ENCODE measurements at places on chromosomes 3 and 15.

GRCh38 chr15:41773332-41773728 is 954 bp upstream of the MAPKBP1 start:
- H3K4me3 ChIP-seq: peak overlapping the region; percentile 95
- peaks cover 54% of the 10 kb centered on the region for H3K4me1 ChIP-seq
- DNase-seq: no peak
- peaks cover 14% of the 10 kb centered on the region for H3K36me3 ChIP-seq

GRCh38 chr3:113287111-113287802 is 75.9 kb downstream of the BOC start:
- H3K36me3 ChIP-seq: peaks cover 2% of the 10 kb centered on the region
- no peak for DNase-seq
- H3K27me3 ChIP-seq: peaks cover 9% of the 10 kb centered on the region
- no peak overlapping the region for H3K4me3 ChIP-seq

GRCh38 chr3:11310258-11310657 is 38.1 kb downstream of the ATG7 start:
- no peaks in the 10 kb centered on the region for H3K27me3 ChIP-seq
- H3K4me1 ChIP-seq: peaks cover 24% of the 10 kb centered on the region
- no peak overlapping the region for H3K27ac ChIP-seq

DNA sequence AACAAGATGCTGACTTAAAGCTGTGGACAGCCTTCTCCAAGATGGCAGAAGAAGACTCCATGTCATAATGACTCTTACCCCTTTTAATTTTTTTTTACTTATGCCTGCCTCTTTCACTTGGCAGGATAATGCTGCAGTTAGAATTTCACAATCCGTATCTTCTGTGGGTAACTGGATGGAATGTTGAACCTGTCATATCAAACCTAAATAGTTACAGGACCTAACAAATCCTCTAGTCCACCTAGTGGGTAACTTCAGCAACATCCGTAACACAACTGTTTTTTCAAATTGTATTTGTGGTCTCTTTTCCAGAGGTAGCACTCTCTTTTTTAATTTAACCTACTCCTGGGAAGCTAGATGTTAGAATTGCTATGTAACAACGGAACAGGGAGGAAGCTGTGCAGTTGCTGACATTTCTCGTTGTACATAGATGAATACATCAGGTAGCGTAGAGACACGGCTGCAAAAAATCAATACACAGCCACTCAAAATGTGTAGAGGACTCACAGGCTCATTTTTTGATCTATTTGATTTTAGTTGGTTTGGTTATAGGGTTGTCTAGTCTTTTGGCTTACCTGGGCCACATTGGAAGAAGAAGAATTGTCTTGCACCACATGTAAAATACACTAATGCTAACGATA is 43.9 kb upstream of the TRPM1 start:
- no peak for DNase-seq
- no peak overlapping the region for H3K27ac ChIP-seq
- H3K4me1 ChIP-seq: no peaks in the 10 kb centered on the region
- no peaks in the 10 kb centered on the region for H3K36me3 ChIP-seq
- H3K27me3 ChIP-seq: peaks cover 9% of the 10 kb centered on the region

GRCh38 chr3:85387913-85388505 is 429.2 kb downstream of the CADM2 start:
- no peaks in the 10 kb centered on the region for H3K27me3 ChIP-seq
- no peaks in the 10 kb centered on the region for H3K4me1 ChIP-seq
- H3K4me3 ChIP-seq: no peak overlapping the region
- H3K27ac ChIP-seq: no peak overlapping the region
- no peaks in the 10 kb centered on the region for H3K36me3 ChIP-seq

- no peak overlapping the region for H3K27ac ChIP-seq
- H3K27me3 ChIP-seq: no peaks in the 10 kb centered on the region
- no peaks in the 10 kb centered on the region for H3K4me1 ChIP-seq
- DNase-seq: no peak
- peaks cover 3% of the 10 kb centered on the region for H3K36me3 ChIP-seq
These were observed 63.1 kb upstream of the GOLGA6B start for GRCh38 chr15:72591361-72591760.

All from central memory CD8-positive, alpha-beta T cell (primary cell).